Activated CD4-positive, alpha-beta T cell treated with anti-CD3 and anti-CD28 coated beads for 36 hours (primary cell): ENCODE measurements at places on chromosomes 2 and 18.
A peak's percentile ranks its signal among the peaks of the same experiment; 100 is the strongest.

- peak; percentile 50 for DNase-seq
Observed at GRCh38 chr18:2932247-2933181, 80.4 kb downstream of the LPIN2 start.

GRCh38 chr2:121049131-121049530, 235.9 kb downstream of the TFCP2L1 start:
- DNase-seq = no peak

DNA sequence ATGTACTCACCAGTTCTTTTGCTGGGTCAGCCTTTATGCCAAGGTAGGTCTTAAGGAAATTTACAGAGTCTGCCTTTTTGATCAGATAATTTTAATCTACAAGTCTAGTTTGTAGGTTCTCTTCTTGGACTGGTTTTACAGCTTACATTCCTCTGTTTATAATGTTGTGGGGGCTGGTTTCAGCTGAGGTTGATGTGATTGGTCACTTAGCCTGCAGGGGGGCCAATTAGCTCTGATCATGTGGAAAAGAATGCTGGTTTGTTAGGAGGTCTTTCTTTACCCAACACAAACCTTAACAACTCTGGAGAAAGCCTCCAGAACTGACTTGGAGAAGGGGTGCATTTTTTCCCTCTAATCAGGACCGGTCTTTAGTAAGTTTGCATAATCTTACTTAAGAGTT, at the start of gene KCNJ13:
Gene KCNJ13, minus strand, starts transcription at position 131 of the 400 bp plus-strand sequence. CDS start 5,203 bp downstream, outside the sequence.
- no peak for DNase-seq

DNA sequence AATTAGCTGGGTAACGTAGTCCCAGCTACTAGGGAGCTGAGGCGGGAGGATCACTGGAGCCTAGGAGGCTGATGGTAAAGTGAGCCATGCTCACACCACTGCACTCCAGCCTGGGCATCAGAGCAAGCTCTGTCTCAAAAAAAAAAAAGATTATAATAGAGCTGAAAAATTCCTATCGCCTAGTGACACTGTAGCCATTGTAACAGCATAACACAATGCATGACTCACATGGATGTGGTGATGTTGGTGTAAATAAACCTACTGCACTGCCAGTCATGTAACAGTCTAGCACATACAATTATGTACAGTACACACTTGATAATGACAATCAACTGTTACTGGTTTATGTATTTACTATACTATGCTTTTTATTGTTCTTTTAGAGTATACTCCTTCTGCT, 39.6 kb downstream of the MGAT4A start:
- DNase-seq = no peak

GRCh38 chr2:176818617-176819016, 394.0 kb upstream of the HNRNPA3 start:
- DNase-seq = no peak

DNA sequence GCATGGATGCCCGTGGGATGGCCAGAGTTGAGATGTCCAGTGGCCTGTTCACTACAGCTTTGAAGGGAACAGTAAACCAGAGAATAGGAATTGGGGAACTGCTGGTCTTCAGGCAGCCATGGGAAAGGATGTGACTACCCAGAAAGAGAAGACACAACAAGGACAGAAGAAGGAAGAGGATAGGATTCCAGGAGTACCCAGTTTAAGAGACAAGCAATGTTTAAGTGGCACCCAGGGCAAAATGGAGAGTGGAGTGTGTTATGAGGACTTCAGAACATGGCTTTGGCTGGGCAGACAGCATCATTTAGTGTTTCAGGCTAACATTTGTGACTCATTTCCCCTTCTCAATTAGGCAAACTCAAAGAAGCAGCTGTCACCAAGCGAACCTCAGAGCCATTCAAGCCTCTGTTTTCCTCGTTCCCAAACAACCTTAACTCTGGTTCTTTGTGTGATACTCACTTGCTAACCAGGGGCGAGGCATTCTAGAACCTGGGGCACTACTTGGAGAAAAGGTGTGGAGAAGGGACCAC, 4.0 kb upstream of the FAM124B start:
- no peak for DNase-seq

DNA sequence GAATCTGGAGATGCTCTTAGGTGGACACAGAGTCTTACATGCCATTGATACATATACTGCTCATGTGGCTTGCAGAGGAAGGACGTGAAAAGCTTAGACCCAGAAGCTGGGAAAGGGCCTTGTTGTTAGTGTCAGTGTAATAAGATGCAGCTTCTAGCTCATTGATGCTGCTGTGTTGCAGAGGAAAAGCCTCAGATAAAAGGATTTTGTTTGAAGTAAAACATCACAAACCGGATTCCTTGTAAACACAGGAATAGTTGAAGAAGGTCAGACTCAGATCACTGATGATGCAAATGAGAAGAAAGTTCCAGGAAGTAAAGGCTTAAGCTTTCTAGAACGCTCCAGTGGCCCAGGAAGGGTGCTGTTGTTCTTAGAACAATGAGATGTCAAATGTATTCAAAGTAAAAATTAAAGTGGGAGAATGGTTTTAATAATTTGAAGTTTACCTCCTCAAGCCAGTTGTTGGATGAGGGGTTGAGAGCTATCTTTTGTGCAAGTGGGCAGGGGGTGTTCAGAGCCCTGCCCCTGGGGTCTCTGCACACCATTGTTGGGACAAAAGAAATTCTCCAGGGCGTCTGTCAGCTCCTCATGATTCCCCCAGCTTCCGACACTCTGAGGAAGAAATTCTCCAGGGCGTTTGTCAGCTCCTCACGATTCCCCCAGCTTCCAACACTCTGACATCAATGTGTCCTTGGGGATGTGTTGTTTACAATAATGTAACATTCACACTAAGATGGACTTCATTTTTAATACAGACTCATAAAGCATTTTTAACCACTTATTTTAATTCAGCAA, 61.3 kb upstream of the CHMP1B start:
- no peak for DNase-seq

DNA sequence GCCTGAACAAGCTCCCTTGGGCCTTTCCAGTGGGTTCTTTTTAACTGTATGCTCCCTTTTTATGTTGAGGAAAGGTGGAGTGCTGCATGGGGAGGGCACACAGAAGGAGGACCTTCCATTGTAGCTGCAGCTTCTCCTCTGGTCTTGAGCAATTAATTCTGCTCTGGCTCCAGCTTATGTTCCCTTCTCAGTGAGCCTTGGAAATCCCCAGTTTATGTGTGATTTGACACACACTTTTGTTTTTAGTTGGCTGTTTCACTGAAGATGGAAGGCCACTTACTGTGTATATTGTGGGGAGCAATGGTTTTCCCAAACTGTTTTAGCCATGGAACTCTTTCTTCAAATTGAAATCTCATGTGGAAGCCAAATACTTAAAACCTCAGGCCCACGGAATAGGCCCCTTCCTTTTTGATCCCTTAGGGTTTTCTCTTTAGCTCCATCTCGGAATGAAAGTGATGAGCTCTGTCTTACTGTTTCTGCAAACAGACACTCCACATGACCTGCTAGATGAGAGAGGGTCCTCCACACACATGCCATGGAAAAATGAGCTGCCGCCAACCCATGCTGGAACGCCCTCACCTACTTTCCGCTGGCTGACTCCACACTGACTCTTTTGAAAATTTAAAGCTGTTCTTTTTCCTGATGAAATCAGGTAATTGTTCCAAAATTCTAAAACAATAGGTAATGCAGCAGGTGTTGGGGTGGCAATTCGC, 280.9 kb upstream of the SIX2 start:
- DNase-seq = peak; percentile 27

GRCh38 chr2:228065686-228066085, 115.8 kb downstream of the SPHKAP start:
- DNase-seq = no peak

GRCh38 chr2:139353874-139354273, 573.7 kb upstream of the NXPH2 start:
- DNase-seq = no peak

DNA sequence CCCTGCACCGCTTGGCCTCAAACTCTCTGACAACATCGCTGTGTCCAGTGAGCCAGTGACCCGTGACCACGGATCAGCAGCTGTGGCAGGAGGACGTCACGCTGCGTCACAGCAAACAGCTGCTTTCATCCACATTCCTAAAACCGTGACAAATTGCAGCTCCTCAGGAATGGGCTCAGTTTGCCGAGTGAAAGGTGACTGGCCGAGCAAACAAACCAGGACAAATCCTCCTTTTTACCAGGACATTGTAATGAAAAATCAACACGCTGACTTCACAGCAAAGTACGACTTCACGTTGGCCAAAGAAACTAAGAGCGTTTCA, 57.6 kb downstream of the PXDN start:
- no peak for DNase-seq

DNA sequence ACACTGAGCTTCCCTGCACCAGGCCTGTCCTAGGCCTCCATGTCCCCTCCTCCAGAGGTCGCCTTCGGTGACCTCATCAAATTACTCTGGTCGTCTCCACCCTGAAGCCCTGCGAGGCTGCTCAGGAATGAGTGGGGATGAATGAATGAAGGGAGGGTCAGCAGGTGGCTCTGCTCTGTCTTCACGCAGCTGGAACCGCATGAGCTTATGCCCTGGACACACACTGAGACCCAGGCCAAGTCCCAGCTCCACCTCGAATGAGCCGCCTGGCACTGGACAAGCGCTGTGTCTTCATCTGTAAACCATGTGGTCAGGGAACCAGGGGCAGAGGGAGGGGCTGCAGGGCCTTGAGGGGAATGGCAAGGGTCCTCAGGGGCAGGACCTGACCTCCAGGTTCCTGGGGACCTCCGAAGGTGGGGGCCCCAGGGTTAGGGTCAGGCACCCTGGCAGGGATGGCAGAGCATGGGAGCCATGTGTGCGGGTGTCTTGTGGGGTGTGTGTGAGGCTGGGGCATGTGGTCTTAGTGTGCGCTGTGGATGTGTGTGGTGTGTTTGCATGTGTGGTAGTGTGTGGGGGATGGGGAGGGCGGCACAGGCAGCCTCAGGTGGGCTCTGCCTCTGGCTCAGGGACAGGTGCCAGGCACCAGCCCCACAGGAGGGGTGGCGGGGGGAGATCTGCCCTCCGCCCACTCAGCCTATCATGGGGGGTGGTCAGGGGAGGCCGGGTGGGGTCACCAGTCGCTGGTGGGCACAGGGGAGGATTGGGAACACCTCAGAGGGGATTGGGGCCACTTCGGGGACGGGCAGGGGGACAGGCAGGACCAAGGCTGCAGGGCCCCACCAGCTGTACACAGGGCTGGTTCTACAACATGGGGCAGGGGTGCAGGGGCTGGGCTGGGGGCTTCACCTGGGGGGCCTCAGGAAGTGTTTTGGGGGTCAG, 13.9 kb downstream of the ODC1 start:
- no peak for DNase-seq

DNA sequence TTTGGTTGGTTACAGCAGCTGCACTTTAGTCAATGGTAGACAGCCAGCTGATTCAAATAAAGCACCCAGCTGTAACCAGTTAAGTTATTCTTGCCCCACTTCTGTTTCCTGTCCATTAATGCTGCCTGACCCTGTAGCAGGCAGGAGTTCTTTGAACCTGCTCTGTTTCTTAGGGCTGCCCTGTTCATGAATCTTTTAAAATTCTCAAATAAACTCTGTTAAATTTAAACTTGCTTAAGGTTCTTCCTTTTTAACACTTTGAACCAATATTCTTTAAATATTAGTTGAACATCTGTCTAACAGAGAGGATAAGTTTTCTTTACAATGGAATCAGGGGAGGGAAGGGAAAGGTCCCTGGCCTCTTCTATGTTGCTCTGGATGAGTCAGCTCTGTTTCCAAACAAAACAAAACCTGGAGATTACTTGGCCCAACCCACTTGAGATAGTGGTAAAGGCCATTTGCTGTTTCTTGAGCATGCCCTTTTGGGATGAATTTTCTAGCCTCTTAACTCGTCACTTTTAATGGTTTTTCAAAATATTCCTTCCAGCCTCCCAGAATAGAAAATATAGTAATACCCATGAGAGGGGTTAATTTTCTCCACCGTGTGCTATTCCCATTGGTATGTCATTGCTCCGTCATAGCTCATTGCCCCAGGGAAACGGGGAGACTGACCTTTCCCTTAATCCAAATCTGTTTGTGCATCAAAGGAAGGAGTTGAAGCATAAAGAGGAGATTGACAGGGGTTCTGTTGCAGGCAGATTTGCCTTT, 112.1 kb upstream of the FHL2 start:
- no peak for DNase-seq

GRCh38 chr2:106096299-106097037, 97.6 kb downstream of the UXS1 start:
- no peak for DNase-seq

DNA sequence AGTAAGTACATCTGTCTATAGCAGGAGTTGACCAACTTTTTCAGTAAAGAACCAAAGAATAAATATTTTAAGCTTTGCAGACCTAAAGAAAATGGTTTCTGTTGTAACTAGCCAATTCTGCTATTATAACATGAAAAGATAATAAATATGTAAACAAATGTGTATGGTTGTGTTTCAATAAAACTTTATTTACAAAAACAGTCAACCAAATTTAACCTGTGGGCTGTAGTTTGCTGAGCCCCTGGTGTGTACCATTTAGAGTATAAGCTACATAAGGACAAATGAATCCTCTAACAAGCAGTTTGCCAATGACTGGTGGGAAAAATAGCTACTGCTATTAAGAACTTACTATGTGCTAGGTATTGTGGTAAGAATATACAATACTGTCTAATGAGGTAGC, 79.4 kb downstream of the MAIP1 start:
- no peak for DNase-seq

- no peak for DNase-seq
Observed at GRCh38 chr2:24304098-24304497, 56.2 kb downstream of the ITSN2 start.

DNA sequence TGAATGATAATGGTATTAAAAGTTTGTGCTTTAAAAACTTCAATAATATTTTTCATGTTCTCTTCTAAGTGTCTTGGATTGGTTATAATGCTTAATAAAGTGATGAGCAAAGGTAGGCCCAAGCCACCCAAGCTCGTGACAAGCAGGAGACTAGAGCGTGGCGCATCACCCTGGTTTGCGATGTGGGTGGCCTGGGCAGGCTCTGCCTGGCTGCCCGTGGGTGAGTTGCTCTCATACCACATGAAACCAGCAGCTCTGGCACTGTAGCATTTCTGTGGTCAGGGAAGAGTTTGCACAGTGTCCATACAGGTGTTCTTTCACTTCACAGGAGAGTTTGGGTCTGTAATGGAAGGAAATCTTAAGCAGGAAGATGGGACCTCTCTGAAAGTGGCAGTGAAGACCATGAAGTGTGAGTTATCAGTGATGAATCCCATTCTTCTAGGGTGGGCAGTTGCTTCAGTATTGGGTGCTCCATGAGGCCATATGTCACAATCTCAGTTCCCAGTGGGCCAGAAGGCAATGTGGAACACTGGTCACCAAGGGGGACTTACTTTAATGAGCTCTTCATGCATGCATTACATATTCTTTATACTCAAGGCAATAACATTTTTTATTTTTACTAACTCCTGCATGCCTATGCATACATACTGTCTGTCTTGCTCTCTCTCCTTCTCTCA, 51.4 kb upstream of the TMEM87B start:
- no peak for DNase-seq

GRCh38 chr2:107721586-107721985, 105.1 kb upstream of the RGPD4 start:
- no peak for DNase-seq
